ENCODE measurements at places on chromosomes 12 and 14.
A peak's percentile ranks its signal among the peaks of the same experiment; 100 is the strongest.

DNA sequence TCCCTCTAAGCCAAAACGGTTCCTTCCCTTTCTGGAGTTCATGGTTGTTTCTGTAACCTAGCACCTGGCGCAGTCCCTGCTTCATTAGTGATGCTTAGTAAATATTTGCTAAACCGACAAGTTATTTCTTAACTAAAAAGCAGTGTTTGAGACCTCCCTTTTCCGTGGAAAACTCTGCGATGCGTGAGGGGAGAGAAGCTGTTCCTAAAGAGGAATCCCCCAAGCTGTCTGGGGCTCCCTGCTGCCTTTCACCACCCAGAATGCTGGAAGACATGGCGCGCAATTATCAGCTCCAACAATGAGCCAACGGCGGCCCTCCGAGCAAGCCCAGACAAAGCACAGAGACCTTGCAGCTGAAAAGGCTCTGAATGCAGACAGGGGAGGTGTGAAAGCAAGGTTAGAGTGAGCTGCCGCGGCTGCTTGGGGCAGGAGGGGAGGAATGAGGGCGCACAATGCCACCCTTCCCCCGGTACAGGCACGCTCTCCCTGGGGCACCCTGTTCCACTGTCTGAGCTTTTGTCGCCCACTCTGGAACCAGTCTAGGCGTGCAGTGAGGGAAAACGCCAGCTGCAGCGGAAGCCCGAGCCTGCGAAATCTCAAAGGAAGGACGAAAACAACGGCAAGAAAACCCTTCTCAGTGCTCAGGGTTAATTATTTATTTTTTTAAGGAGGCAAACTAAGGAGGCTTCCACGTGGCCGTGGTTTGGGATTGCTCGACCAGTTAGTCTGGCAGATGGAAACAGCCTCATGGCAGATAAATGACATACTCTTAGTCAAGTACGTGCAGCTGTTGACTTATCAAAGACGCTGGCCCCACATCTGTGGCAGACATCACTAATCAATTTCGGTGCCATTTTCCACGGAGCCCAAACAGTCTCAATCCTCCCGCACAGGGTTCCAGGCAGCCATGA, 66.3 kb downstream of the RBM19 start:
- no peak for DNase-seq

DNA sequence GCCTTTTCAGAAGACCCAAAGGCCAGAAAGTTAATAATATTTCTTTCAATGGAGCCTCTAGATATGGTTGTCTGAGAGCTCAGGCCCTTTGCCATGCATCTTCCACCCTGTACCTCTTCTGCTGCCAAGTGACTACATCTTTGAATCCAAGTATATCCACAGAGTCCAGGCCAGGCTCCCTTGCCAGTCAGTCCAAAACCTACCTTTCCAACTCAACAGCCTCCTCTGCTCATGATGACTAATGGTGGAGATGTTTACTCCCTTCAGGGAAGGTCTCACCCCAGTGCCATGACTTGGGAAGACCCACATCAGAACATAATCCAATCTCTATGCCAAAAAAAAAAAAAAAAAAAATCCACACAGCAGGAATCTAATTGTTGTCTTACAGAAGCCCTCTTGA, 20.4 kb downstream of the TTC9 start:
- DNase-seq: no peak

- DNase-seq: no peak
These were observed 363.8 kb upstream of the TMEM132C start for GRCh38 chr12:127903146-127903545.

DNA sequence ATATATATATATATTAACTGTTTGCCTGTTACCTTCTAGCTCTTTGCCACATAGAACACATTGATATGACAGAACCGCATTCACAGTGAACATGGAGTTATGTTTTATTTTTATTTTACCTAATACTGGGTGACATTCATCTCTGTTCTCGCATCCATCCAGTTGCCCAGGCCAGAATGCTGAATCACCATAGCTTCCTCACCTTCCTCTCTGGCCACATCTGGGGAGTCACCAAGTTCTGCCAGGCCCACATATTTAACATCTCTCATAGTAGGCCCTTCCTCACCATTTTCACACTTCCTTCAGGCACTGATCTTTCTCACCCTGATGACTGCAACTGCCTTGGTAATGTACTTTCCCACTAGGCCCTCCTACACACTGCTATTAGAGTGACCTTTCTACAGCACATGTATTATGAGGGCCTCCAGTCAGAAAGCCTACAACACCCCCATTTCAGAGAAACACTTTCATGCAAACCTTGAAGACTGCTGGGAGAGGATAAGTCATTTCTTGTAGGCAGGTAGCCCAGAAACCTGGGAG, 106.8 kb downstream of the LGR5 start:
- DNase-seq: no peak

GRCh38 chr12:72285861-72286260, 13.7 kb downstream of the TRHDE start:
- DNase-seq: no peak

DNA sequence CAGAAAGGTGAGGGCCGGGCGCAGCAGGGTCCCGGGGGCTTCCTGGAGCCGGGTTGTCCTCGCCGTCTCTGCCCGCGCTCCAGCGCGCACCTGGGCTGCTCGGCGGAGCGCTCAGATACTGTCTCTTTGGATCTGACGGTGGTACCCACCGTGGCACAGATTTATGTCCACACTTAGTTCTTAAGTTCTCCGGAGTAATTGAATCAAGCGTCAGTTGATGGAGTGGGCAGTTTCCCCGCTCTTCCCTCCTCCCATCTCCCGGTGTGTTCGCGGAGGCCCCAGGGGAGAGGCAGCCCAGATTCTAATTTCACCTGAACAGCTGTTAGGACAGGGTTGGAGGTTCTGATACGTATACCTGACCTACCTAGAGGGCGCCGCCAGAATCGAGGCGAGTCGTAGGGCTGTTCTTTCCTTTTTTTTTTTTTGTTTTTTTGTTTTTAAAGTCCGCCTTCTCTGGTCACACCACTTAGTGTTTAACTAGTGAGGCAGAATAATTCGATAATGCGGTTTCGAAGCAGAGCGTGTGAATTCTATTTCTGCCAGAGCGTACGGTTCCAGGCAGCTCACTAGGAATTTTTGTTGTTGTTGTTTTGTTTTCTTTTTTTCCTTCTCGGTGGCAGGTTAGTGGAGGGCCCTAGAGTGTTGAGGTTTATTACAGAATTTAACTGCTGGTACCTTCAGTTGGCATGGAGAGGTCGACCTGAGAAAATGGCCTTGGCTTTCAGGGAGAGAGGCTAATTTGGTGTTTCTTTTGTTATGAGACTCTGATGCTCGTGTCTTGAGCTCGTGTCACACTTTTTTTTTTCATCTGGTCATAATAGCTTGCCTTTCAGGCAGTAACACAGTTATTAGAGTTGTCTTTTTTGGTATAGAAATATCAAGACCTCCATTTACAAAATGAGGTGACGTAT, 22.3 kb upstream of the GNS start:
- DNase-seq: no peak

GRCh38 chr12:58412461-58413060, 471.2 kb downstream of the ATP23 start:
- no peak for DNase-seq

- DNase-seq: no peak
These were observed 188.8 kb downstream of the STXBP6 start for GRCh38 chr14:24861083-24861630.

- no peak for DNase-seq
These were observed 93.9 kb downstream of the FAR2 start for GRCh38 chr12:29242921-29243431.

- no peak for DNase-seq
These were observed 127.2 kb downstream of the KCNA5 start for GRCh38 chr12:5170844-5171243.

DNA sequence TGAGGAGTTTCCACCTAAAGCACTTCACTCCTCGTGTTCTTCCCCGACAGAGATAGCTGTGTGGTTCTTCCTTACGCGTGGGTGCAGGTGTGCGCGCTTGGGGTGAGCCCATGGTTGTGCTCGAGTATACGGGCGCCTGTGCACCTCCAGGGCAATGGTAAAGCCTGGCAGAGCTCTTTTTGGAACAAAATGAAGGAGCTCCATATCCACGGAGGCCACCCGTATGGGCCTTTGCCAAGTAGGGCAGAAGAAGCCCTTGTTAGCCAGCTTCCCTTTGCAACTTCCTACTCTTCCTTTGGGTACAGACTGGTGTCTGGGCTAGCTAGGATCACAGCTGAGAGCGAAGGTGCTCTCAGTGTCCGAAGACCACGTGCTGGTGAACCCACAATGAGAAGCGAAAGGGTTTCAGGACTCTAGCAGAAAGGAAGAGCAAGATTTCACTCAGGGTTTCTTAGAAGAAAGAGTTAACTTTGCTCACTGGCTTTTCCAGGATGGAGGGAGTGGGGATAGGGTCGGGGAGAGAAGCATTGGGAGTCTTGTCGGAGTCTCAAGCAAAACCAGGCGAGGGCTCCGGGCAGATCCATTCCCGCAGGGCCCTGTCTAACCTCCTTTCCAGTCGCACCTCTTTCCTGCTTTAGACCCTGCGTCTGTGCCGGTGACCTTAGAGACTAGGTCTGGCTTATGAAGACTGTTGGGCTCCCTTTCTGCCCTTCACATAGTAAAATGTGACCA, 960 bp upstream of the LRFN5 start:
- no peak for DNase-seq

- DNase-seq: no peak
These were observed 1.7 kb upstream of the GPR68 start for GRCh38 chr14:91246051-91246852.

DNA sequence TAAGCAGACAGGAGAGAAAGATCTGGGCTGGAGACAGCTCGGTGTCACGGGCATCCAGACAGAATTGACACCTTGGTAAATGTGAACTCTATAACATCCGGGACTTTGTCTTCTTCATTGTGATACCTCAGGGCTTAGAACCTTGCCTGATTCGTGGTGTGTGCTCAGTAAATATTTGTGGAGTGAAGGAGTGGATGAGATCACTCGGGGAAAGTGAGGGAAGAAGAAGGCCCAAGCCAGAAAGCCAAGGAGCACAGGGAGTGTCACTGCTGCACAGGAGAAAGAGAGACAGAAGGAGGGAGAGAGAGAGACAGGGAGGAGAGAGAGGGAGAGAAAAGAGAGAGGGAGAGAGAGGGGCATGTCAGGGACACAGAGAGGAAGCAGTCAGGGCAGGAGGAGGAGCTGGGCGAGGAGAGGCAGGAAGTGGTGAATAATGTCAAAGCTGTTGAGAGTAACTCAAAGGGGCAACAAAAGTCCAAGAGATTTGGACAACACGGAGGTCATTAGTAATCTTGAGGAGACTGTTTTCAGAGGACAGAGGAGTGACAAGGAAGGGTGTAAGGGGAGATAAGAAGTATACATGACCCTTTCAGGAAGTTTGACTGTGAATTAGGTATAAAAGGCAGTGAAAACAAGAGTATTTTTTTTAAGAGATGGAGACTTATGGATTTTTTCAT, 141.6 kb upstream of the MAX start:
- DNase-seq: no peak

DNA sequence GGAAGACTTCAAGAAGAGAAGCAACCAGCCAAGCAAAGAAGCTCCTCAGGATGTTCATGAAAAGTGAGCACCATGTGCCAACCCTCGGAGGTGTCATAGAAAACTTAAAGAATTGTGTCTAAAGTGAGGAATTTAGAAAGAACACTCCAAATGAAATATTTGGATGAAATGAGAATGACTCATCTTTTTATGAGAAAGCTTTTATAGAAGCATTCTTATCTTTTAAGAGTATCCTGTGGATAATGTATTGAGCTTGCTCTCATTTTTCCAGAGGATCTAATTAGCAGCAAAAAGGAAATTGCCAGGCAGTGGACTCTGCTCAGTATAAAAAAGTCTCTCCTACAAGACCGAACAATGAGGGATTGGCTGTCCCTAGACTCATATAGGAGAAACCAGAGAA, 454.9 kb downstream of the LRIG3 start:
- DNase-seq: no peak

- DNase-seq: no peak
These were observed 944 bp downstream of the TXNRD1 start for GRCh38 chr12:104216521-104216924.

DNA sequence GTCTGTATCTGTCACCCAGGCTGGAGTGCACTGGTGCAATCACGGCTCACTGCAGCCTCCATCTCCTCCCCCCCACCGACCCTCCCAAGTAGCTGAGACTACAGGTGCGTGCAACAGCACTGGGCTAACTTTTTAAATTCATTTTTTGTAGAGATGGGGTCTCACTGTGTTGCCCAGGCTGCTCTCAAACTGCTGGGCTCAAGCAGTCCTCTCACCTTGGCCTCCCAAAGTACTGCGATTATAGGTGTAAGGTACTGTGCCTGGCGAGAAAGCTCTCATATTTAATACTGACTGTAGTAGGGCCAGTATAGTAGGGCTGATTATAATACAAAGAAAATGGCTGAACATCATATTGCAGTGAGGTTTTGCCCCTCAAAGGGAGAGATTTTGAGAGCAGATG, 2.4 kb downstream of the RIC8B start:
- DNase-seq: no peak

DNA sequence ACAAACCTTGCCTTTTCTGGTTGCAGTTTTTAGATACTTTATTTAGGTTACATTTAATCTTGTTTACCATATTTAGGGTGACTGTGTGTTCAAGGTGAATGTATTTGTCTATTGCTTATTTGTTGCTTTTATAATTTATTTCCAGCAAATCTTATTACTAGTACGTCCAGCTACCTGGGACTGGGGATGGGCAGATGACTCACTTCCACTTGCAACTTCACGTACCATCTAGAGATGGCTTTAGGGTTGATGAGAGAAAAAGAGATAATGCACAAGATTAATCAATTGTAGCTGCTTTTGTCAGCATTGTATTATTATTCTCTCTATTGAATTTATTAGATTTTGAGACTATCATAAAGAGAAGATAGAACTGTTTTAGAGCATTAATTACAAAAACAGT, 5.1 kb downstream of the MIPOL1 start:
- DNase-seq: no peak

GRCh38 chr12:67710582-67710981, 62.0 kb downstream of the DYRK2 start:
- no peak for DNase-seq

DNA sequence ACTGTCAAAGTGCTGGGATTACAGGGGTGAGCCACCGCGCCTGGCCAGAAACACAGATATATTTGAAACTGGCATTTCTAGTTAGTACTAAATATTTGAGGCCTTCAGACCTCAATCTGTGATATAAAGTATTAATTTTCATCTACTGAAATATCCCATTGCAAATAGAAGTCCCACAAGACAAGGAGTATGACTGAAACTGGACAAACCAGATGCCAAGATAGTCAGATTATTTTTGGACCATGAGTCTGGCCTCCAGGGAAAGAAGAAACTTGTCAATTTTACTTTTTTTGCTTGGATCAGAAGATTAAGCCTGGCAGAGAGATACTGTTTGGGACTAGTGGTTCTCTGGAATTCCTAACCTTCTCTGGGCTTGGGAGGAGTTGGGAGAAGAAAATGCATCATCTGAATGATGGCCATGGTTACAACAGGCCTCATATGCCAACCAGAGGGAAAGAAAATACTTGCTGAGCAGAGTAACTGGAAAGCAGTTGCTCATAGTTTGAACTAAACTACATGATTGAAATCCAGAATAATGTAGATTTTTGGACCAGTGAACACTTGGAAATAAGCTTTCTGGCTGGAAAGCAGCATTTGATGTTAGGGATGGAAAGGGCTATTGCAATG, 2.9 kb upstream of the SMOC1 start:
- no peak for DNase-seq

- DNase-seq: no peak
These were observed 83.1 kb downstream of the KICS2 start for GRCh38 chr12:64139021-64139420.

- no peak for DNase-seq
These were observed 49.9 kb upstream of the FBXO21 start for GRCh38 chr12:117240081-117240755.

GRCh38 chr12:7114851-7115250, 5.8 kb upstream of the C1RL start:
- peak; percentile 13 for DNase-seq

All from tibial artery (tissue), 4 donors.